Transverse colon (tissue), 4 donors: ENCODE measurements at places on chromosomes 12 and 14. TPM values are rescaled to one million over a fixed set of nuclear protein-coding genes. Genes with fewer than 3 reads are reported as not detected.

Gene PTPRQ
- under 0.01 TPM for total RNA-seq

Gene LRFN5
- 4.5 TPM for total RNA-seq

Gene CD4
- 1.5 TPM for total RNA-seq

Gene ACAD10
- total RNA-seq = 60.0 TPM

Gene LTBP2
- total RNA-seq = 15.3 TPM

Gene SDR9C7
- total RNA-seq = not detected

Gene PGF
- total RNA-seq = not detected

Gene TRHDE
- 18.7 TPM for total RNA-seq

Gene ALKBH1
- 11.7 TPM for total RNA-seq

Gene KRT72
- not detected for total RNA-seq

Gene ASPG
- total RNA-seq = 6.0 TPM

Gene COX8C
- not detected for total RNA-seq

Gene KLRC1
- total RNA-seq = not detected

Gene CLEC1B
- total RNA-seq = not detected

Gene ACOT4
- not detected for total RNA-seq

Gene RILPL2
- 0.60 TPM for total RNA-seq
